ENCODE measurements at places on chromosomes 6 and 20.

GRCh38 chr6:103720393-103720792, 1139.3 kb downstream of the HACE1 start:
- DNase-seq = no peak

DNA sequence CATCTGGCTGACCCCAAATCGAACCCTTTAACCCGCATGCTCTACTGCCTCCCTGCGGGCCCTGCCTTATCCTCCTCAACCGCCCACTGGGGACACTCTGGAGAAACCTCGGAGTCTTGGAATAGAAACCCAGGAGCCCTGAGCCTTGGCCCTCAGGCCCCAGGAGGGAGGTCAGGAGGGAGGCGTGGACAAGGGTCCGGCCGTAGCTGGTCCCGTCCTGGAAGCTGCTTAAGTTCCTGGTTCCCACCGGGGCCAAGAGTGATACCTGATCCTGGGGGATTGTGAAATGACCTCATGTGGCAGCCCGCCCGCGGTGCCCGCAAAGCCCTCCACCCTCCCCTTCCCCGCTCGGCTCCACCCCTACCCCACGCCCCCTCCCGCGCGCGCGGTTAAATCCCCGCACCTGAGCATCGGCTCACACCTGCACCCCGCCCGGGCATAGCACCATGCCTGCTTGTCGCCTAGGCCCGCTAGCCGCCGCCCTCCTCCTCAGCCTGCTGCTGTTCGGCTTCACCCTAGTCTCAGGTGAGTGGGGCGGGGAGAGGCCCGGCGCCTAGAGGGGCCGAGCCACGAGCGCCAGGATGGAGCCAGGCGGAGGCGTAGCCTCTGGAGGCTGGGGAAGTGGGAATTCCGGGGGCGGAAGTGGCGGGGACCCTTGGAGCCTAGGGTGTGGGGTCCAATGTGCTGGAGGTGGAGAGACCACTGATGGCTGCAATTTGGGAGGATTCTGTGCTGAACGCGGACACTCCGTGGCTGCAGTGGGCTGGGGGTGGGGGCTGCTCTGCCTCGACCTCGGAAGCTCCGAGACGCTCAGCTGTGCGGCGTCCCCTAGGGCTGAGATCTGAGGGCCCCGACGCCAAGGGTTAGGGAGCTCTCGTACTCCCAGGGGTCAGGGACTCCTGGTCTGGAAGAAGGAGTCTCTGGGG, at the start of gene WFDC2:
Gene WFDC2 (plus strand): TSS at position 418 of the 926 bp plus-strand sequence. CDS start 29 bp downstream, at position 447.
- peak; percentile 30 for DNase-seq

DNA sequence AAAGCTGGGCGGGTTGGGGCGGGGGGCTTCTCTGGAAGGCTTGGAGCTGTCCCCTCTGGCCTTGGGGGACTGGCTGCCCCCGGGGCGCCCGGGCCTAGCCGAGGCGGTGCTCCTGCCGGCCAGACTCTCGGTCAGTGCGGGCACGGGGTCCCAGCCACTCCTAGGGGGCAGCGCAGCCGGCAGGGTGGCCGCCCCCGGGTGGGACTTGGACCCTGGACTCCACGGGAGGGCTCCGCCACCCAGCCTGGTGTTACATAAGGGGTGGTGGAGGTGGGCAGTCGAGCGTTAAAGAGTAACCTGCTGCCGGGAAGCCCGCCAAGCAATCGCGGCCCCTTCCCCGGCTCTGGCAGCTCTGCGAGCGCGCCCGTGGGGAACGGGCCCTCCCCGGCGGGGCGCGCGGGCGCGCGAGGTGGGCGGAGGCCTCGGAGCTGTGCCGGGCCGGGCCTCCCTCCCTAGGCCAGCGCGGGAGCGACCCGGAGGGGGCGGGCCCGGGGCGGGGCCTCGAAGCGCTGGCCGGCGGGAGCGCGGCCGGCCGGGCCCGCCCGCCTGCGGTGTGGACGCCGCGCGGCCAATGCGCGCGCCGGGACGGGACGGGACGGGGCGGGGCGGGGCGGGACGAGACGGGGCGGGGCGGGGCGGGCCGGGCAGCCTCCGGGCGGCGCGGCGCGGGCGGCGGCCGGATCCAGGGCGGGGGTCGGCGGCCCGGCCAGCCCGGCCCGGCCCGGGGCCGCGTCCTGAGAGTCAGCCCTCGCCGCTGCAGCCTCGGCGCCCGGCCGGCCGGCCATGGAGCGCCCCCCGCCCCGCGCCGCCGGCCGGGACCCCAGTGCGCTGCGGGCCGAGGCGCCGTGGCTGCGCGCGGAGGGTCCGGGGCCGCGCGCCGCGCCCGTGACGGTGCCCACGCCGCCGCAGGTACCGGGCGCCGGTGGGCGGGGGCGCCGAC, at the start of gene SLC2A4RG:
Gene SLC2A4RG (plus strand): TSS at position 647 of the 940 bp plus-strand sequence. CDS start 137 bp downstream, at position 784.
- peak; percentile 83 for DNase-seq

- no peak for DNase-seq
These were observed 80.8 kb upstream of the EYS start for GRCh38 chr6:65787787-65788186.

GRCh38 chr20:44125332-44126127, 61.5 kb downstream of the JPH2 start:
- DNase-seq = no peak

Measured in lung (tissue), 17 donors.